ENCODE measurements at places on chromosomes 5 and 9.

DNA sequence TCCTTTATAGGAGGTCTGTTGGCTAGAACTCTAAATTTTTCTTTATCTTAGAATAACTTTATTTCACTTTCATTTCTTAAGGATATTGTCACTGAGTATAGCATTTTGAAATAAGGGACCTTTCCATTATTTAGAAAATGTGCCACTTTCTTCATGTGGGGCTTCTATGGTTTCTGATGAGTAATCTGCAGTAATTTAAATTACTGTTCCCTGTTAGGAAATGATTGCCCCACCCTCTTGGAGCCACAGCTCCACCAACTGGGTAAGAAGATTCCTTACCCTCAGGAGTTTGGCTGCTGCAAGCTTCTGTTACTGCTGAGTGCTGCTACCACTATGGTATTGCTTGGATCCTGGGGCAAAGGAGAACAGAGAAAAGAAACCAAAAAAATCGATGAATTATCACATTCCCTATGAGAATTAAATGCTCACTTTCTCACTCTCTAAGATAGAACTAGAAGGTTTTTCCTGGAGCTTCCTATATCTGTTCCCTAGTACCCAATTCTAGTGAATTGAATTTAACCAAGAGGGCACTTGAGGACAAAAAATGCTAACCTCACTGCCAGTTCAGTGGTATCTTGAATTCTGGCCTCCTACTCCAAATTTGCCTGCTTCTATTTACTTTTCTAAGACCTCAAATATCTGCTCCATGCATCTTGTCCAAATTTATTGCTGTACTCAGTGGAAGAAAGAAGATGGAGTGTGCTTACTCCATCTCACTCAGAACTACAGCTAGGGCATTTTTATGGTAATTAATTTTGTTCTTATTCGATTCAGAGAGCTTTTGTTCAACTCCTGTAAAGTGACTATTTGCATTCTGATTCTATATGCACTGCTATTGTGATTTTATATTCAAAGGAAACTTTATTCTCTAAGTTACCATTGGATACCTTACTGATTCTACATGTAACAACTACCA, 2111.3 kb downstream of the MAT2B start:
- DNase-seq = no peak

GRCh38 chr9:113536166-113536482, 72.6 kb downstream of the RGS3 start:
- DNase-seq = no peak

GRCh38 chr9:129404621-129405020, 216.3 kb downstream of the C9orf50 start:
- DNase-seq = no peak

- no peak for DNase-seq
Observed at GRCh38 chr5:37060030-37060429, 183.5 kb downstream of the NIPBL start.

DNA sequence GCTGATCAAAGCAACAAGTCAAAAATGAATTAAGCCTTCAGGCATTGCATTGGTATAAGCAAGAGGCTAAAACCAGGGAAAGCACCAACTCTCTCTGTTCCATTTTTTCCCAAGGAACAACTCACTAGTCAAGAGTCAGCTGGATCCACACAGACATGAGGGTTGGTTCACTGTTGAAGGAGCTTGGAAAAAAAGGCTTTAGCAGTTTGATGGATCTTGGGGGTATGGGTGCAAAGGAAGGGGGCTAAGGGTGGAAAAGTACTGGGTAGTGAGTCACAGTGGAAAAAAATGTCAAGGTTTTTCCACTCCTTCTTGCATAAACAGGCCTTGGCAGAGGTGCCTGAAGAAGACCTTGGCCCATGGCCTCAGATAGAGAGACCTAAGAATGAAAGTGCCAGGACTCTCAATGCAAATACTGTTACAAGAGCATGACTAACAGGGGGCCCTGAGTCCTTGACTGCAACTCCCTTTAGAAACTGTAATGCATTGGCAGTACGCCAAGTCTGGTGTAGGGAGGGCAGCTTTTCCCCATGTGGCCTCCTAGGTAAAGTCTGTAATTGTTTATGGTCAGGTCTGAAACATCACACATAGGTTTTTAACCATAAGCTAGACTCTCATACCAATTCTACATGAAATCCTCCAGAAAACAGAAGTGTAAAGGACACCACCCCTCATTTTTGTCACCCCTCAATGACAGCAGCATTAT, 23.7 kb downstream of the ACTL7A start:
- no peak for DNase-seq

GRCh38 chr5:647311-647710, 35.2 kb downstream of the CEP72 start:
- no peak for DNase-seq

GRCh38 chr9:79768194-79768593, 196.4 kb downstream of the TLE4 start:
- DNase-seq = no peak

GRCh38 chr9:93200449-93200742, 16.5 kb downstream of the WNK2 start:
- DNase-seq = no peak

DNA sequence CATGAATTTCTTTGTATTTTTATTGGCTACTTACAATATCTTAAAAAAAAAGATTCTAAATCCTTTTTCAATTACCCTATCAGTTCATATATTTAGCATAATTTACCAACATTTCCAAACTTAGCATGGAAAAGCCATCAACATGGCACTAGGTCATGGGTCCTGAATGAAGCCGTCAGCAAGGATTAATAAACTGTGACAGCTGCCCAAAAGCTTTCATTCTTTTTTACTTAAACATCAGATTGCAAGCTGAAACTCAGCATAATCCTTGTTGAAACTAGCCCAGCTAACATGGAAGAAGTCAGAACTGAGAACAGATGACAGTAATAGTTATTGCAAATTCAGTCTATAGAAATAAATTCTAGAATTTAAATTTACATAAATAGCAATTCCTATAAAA, 209.8 kb downstream of the ADAMTS6 start:
- DNase-seq = no peak

DNA sequence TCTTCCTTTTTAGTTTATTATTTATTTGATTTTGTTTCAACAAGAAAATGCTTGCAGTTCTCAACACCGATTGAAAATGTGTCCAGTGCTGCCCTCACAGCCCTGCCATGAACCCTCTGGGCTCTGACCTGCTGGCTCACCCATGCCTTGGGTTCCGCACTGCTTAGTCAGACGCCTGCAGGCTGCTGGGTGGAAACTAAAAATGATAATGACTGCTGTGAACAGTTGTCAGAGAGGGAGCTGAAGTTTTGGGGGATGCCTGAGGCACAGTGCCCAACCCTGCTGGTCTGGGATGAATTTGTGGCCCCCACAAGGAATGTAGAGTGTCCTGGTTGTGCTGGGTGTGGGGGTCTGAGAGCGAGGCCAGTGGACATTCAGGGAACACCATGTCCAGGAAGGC, 22.2 kb upstream of the CFAP157 start:
- no peak for DNase-seq

DNA sequence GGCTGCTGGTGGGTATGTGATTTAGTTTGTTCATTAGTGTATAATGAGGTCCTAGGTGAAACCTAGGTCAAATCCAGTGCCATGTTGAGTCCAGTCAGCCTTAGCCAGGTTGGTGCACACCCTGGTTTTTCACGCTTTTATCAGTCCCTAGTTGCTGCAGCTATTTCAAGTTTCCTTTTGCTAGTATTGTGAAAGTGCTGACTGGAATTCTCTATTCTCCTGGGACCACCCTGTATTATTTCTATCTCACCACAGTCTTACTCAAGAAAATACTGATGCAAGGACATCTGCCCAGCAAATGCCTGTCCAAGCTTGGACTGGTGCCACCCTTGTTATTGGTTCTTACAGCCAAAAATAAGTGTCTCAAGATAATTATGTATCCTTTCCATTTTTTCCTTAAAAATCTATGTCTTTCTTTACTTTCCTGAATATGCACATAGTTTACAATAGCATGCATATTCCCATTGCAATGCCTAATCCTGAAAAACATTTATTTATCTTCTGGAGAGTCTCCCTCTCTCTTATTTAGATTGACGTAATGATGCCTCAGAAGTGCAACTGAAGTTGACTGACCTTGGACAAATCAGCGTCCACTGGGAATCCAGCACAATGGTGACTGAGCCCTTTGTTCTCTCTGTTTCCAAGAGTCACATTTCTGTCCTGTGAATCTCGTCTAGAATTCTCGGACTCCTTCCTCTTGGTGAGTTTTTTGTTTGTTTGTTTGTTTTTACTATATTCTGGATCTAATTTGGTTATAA, 1075.0 kb downstream of the CDH9 start:
- peak; percentile 67 for DNase-seq

DNA sequence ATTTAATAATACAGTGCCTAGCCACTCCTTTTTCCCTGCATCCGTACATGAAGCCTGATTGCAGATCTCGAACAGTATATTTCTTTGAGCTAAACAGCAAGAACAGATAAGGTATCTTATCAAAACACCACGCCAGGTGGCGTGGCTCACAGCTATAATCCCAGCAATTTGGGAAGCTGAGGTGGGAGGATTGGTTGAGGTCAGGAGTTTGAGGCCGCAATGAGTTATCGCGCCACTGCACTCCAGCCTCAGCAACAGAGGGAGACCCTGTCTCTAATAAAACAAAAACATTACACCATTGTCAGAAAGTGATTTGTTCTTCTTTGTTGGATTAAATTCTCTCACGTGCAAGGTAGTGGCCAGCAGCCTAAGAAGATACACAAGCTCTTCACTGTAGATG, 291.2 kb upstream of the DMRT1 start:
- DNase-seq = no peak

- no peak for DNase-seq
Observed at GRCh38 chr9:133163504-133164172, at the start of gene GBGT1. GBGT1 (minus strand) TSS chr9:133163914; CDS start chr9:133162412, 1,502 bp downstream.

DNA sequence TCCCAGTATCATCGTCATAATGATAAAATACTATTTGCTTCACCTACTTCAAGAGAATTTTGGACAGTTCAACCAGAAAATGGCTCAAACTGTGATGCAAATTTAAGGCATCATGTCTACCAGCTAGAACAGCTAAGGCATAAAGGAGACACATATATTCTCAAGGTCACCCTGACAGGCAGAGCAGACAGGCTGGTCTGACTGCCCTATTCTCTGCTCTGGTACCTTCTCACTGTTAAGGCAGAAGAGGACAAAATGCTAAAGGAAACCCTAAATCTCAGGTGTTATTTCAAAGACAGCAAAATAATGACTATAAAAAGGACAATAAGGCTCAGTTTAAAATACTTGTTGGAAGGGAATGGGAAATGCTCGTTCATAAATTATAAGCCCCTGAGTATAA, 87.2 kb downstream of the MRPS27 start:
- DNase-seq = no peak

- DNase-seq = no peak
Observed at GRCh38 chr5:71865665-71866320, 146.7 kb downstream of the CARTPT start.

- no peak for DNase-seq
Observed at GRCh38 chr9:127968700-127969383, 11.9 kb downstream of the EEIG1 start.

GRCh38 chr9:133956520-133957076, 35.5 kb downstream of the VAV2 start:
- no peak for DNase-seq

DNA sequence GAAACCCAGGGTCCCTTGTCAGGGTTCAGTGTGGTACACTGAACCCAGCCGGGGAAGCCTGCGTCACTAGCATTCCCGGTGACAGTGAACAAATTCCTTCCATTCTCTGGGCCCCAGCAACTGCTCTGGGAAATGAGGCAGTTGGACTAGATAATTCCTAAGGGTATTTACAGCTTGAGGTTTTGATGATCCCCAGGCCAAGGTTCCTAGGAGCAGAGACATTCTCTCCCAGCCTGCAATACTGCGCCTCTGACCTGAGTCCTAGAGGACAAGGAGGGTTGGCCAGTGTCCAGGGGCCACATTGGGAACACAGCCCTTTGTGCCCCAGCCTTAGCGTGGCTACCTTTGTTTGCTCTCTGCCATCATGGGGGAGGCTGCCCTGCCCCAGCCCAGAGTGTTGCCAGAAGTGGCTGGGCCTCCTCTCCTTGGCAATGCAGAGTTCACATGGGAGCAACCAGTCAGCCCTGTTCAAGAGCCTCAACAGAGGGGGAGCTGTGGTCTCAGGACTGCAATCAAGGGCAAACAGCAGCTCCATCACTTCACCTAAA, 178.2 kb downstream of the SEC61B start:
- no peak for DNase-seq

DNA sequence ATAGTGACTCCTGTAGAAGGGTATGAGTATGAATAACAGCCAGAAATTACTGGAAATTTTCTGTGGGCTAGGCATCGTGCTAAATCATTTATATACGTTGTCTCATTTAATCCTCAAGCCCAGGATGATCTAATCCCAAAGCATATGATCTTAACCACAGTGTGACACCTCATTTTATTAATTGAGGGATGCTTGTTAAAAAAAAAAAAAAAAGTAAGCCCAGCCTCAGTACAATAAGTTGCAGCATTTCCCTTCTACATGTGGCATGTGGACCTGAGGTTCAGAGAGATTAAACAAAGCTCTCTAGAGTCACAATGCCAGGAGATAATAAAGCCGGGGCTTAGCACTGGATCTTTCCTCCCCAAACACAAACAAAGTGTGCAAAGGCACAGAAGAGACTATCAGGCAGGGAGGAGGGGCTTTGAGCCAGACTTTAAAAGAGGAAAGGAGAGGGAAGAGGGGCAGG, 49.5 kb downstream of the KLF4 start:
- DNase-seq = no peak

DNA sequence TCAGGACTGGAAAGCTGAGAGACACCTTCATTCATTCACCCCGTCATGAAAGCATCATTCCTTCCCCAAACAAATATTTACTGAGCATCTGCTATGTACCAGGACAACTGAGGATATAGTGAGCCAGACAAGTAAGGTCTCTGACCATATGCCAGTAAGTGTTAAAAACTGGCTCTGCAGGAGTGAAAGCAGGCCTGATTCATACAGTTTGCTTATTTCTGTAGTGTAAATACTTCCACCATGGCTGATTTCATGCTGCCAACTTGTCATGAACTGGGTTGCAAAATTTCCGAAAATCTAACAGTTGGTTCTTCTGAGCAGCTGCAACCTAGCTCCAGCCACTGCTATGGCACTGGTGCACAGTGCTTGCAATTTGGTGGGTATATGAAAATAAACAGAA, 68.1 kb downstream of the YIPF5 start:
- DNase-seq = no peak

DNA sequence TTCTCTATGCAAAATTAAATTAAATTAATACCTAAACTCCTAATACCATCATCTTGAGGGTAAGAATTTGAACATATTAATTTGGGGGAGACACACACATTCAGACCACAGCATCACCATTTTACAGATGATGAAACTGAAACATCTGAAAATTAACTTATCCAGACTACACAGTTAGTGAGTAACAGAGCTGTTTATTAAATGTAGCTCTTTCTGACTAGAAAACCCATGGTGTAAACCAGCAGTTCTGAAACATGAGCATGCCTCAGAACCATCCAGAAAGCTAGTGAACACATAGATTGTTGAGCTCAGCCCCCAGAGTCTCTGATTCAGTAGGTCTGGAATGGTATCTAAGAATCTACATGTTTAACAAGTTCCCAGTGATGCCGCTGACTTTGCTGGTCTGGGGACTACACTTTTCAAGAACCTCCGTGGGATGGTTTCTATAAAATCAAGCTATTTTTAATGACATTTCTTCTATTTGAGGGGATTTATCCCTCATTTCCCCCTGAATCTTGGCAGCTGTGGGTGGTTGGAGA, 113.5 kb downstream of the RORB start:
- no peak for DNase-seq

- DNase-seq = no peak
Observed at GRCh38 chr9:132042324-132042723, 37.3 kb downstream of the MED27 start.
